ENCODE measurements at places on chromosomes 5 and 9. TPM values are rescaled to one million over a fixed set of nuclear protein-coding genes. Genes with fewer than 3 reads are reported as not detected.

DNA sequence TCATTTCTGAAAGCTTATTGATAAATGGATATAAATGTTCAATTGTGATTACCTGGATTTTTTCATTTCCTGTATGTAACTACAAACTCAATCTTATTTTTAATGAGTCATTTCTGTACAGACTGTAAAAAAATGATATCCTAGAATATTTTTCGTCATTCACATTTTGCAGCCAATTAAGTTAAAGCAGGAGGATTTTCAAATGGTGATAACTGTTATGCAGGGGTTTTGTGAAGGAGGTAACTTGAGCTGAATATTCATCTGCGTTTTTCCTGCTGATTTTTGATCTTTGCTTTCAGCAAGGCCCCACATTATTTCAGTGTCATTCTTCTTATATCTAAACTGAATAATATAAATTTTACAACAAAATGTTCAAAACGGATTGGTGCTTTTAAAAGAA, 74.1 kb downstream of the SLF1 start:
- no peak for DNase-seq

Gene PAIP1
- 101 TPM for total RNA-seq

GRCh38 chr5:122311961-122312590, at the start of gene SNCAIP:
TSS of gene SNCAIP (plus strand) at chr5:122312237. CDS start at chr5:122391135, 78,898 bp downstream.
- DNase-seq: no peak

Gene MEIKIN
- total RNA-seq: not detected

DNA sequence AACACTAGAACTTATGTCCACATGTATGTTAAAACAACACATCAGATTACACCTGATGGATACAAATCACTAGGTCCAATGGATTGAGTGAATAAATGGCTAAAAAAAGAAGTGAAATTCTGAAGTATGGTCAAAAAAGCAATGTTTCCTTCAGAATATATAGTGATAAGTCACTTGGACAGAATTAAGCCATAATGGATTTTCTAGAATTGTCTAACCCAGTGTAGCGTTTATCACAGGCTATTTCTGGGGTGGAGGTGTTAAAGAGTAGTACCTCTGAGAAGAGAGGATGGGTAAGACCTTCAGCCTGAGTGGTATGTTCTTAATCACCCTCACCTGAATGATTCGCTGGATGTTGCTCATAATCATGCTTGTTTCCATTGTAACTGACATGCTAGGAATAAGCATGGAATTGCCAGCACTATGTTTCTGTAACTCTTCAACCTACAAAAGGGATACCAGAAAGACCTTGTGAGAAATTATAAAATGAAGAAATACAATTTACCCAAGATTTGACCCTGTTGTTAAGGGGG, 33.2 kb downstream of the SLC31A2 start:
- peak; percentile 24 for DNase-seq

Gene PRRX2
- total RNA-seq: 10.2 TPM

Gene ADGRV1
- 0.50 TPM for total RNA-seq

DNA sequence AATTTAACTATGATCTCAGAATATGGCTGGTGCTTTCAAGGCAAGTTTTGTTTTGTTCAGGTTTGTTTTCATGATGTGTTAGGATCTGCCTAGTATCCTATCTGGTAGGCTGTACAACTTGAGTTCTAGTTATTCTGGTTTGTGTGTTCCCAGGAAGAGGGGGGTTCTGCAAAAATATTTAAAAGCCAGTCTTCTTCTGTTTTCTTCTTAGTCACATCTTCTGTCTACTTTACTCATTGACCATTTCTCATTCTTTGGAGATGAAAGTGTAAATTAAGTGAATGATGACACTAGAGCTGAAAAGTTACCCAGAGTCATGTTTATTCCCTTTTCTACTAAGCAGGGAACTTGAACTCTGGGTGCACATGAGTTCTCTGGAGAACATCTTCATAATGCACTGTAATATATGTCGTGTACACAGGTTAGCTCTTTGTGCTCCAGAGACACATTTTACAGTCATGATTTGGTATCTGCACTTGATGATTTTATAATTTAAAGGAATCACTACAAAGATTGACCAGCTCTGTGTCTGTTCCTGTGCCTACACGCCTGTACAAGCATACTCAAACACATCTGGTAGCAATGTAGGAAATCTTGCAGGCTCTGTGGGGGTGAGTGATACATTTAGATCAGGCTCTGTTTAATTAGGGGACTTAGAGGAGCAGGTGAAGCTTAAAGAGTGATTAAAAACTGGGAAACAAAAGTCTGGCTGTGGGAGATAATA, 5.0 kb downstream of the SMAD5 start:
- DNase-seq: no peak

DNA sequence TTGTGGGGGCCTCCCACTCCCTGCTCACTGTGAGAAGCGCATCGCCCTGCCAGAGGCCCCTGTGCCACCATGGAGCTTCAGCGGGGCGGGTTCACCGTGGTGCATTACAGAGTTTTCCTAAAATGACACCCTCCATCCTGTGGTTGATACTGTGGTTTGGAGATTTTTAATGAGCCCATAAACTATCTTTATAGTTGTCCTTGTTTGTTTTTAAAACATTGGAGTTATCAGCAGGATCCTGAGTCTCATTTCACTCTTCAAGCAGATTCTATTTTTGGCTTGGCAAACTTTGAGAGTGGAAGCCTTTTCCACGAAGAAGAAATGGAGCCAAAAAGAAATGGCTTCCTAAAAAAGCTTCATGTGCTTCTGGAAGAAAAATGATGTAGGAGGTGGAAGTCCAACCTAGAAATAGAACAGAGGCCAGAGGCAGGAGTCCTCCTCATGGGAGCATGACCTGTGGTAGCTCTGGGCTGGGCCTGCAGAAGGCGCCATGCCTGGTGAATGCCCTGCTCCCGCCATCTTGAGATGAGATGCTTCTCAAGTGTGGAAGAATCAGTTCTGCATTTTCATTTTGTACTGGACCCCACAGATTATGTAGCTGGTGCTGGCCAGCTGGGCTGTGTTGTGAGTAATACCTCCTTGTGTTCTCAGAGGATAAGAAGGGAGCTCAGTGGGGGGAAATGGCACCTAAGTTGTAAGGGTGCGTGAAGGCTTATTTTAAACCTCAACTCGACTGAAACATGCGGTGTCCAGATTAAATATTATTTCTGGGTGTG, 79.0 kb upstream of the RAI14 start:
- DNase-seq: no peak

GRCh38 chr5:14700478-14701436, 36.2 kb downstream of the OTULIN start:
- DNase-seq: no peak

Measured in esophagus muscularis mucosa (tissue), 4 donors.